T-helper 9 cell (primary cell): ENCODE measurements at places on chromosomes 12 and 14.

GRCh38 chr12:19008102-19008501 lies 121.4 kb upstream of the PLEKHA5 start:
- no peak for DNase-seq

GRCh38 chr12:106297681-106298080 lies 4.9 kb upstream of the TCP11L2 start:
- DNase-seq = no peak

- DNase-seq = no peak
Observed at GRCh38 chr12:112164011-112164660, 38.8 kb downstream of the TRAFD1 start.

DNA sequence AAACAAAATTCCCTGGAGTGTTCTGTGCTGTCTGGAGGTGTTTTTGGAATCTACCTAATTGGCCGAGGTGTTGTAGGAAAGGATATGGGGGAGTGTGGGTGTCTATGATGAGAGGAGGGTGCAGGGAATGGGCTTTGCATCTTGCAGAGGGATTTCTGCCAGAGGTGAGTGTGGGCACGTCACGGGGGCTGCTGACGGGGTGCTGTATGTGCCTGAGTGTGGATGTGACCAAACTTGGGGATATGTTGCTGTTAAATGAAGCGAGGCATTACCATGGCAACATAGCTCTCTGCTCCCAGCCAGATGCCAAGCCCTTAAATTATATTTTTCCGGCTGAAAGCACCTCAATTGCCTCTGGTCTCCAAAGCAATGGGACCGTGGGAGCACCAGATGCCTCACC lies 44.3 kb upstream of the SPTLC2 start:
- no peak for DNase-seq

DNA sequence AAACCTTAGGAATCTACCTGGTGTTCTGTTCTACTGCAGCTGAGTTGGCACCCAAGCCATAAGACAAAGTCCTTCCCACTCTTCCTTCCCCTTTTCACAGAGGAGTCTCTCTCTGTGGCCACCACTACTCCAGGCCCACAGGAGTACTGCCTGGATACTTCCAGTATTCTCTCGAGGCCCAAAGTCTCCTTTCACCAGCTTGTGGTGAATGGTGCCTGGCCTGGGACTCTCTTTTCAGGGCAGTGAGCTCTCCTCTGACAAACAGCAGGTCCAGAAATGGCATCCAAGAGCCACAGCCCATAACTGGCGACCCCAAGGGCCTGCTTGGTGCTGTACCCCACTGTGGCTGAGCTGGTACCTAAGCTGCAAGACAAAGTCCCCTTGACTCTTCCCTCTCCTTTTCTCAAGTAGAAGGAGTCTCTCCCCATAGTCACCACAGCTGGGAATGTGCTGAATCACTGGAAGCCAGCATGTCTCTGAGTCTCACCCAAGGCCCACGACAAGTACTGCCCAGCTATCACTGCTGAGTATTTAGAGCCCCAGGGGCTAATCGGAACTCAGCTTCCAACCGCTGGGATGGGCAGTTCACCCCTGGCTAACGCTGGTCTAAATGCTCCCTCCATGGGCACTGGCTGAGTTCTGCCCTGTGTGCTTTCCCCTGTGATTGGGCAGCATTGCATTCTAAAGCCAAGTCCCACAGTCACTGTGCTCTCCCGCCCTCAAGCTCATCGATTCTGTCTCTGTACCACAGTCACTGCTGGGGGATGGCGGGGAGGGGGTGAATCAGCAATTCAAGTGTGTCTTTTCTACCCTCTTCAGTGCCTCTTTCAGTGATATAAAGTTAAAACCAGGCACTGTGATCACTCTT lies 6.1 kb downstream of the A2ML1 start:
- no peak for DNase-seq
